ENCODE measurements at places on chromosomes 3 and 15.

DNA sequence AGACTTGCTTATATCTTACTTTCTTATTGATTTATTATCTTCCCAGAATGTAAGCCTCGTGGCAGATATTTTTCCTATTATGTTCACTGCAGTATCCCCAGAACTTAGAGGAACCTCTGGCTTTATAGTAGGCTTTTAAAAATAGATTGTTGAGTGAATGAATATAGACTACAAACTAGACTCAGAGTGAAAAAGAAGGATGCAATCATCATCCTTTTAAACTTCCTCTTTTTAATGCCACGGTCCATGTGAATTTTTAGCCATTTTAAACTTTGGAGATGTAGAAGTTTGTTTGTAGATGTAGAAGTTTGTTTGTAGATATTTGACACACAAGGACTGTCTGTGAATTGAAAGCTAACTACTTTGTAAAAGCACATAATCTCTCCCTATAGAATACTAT is 7.2 kb upstream of the P2RY12 start:
- H3K27me3 ChIP-seq = peaks cover 14% of the 10 kb centered on the region
- no peak for DNase-seq

GRCh38 chr3:141830508-141830907 is 45.9 kb upstream of the ATP1B3 start:
- no peak overlapping the region for H3K27ac ChIP-seq
- no peaks in the 10 kb centered on the region for H3K27me3 ChIP-seq
- H3K4me1 ChIP-seq = no peaks in the 10 kb centered on the region

DNA sequence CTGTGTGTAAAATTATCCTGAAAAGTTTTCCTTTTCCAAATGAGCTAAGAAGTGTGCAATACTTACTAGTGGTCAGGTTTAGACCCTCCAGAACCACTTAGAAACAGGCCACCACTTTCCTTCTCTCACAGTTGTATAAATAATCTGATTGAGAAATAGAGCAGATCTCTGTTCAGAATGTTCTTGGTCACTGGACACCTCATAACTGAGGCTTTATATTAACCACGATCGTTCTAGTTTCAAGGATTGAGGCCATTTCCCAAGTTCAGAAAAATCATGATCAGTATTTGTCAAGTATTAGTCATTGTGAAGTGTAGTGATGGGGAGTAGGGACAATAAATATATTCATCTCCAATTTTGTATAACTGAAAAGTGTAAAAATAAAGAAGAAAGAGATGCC is 1.0 kb upstream of the MAP3K13 start:
- no peaks in the 10 kb centered on the region for H3K36me3 ChIP-seq
- no peak overlapping the region for H3K4me3 ChIP-seq
- no peak for DNase-seq
- peaks cover 14% of the 10 kb centered on the region for H3K4me1 ChIP-seq

DNA sequence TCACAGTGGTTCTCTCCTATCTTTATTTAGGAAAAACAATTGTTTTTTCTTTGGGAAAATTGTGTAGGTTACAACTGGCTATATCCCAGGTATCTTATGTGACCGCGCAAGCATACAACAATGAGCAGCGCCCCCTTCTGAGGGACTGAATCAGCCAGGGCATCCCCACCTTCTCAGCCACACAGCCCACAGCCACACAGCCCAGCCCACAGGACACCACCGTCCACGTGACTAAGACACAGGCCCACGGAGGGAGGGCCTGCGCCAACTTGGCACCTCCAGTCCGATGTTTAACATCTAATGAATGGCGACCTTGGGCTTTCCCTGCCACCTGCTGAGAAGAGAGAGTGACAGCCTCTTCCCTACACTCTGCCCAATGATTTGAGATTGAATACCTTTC is 68.1 kb downstream of the ATP10A start:
- H3K27me3 ChIP-seq = no peaks in the 10 kb centered on the region
- H3K36me3 ChIP-seq = peaks cover 22% of the 10 kb centered on the region
- H3K4me1 ChIP-seq = peaks cover 89% of the 10 kb centered on the region
- peak; percentile 29 for DNase-seq

DNA sequence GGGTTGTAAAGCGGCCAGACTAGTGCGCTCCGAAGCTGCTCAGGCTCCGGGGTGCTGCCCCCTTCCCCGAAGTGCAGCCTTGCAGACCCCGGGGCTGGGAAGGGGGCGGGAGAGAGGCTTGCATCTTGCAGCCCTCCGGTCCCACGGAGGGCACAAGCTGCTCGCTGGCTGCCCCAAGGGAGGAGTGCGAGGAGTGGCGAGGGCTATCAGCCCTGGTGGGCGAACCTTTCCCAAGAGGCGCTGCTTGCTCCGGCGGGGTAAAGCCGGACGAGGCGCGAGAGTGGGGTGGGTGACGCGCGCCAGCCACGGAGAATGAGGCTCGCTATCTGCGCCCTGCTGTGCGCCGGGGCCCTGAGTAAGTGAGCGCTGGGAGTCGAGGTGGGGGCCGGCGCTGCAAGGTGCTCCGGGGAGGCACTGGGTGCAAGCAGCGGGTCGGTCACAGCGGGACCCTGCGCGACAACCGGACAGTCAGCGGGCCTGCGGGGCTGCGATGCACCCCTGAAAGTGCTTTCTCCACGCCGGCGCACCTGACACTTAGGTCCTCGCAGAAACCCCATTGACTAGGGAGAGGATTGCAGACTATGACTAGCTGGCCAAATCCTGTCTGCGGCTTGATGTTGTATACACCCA is 12.7 kb upstream of the TOPBP1 start:
- H3K36me3 ChIP-seq = no peaks in the 10 kb centered on the region
- H3K27me3 ChIP-seq = peaks cover 71% of the 10 kb centered on the region
- peak overlapping the region; percentile 10 for H3K4me3 ChIP-seq

DNA sequence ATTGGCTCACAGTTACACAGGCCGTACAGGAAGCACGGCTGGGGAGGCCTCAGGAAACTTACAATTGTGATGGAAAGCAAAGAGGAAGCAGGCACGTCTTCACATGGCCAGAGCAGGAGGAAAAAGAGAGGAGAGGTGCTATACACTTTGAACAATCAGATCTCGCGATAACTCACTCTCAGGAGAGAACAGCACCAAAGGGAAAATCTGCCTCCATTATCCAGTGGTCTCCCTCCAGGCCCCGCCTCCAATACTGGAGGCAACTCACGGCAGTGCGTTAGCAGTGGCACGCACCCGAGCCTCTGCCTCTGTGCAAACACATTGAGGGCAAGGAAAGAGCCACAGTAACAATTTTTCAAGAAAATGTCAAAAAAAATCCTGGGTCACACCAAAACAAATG is 11.0 kb downstream of the OSTN start:
- no peak overlapping the region for H3K4me3 ChIP-seq
- H3K27me3 ChIP-seq = no peaks in the 10 kb centered on the region

GRCh38 chr3:147189016-147189415 is 217.3 kb downstream of the ZIC4 start:
- H3K27ac ChIP-seq = no peak overlapping the region
- H3K36me3 ChIP-seq = no peaks in the 10 kb centered on the region
- H3K4me1 ChIP-seq = no peaks in the 10 kb centered on the region

DNA sequence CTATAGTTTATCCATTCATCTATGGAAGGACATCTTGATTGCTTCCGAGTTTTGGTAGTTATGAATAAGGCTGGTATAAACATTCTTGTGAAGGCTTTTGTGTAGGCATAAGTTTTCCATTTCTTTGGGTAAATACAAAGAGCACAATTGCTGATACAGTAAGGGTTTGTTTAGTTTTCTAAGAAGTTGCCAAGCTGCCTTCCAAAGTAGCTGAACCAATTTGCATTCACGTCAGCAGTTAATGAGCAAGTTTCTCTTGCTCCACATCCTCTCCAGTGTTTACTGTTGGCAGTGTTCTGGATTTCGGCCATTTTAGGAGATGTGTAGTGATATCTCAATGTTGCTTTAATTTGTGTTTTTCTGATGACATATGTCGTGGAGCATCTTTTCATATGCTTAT is 34.2 kb downstream of the GABRA5 start:
- no peaks in the 10 kb centered on the region for H3K36me3 ChIP-seq
- H3K4me3 ChIP-seq = no peak overlapping the region
- no peak for DNase-seq

DNA sequence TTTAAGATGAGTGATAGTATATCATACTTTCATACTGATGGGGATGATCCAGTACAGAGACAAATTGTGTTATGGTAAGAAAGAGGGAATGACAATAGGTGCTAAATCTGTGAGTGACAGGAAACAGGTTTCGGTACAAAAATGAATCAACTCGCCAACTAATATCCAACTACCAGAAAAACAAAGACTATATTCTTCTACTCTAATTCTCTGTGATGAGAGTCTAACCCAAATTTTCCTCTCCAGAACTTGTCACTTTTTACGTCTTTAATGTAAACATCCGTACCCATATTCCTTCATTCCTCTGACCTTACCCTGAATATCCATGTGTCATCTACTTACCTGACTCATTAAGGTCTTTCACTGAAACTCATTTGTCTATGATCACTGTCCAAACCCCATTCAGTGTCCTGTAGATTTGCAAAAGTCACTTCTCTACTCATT is 39.6 kb downstream of the SCAPER start:
- H3K27me3 ChIP-seq = no peaks in the 10 kb centered on the region
- no peak for DNase-seq
- no peak overlapping the region for H3K4me3 ChIP-seq

DNA sequence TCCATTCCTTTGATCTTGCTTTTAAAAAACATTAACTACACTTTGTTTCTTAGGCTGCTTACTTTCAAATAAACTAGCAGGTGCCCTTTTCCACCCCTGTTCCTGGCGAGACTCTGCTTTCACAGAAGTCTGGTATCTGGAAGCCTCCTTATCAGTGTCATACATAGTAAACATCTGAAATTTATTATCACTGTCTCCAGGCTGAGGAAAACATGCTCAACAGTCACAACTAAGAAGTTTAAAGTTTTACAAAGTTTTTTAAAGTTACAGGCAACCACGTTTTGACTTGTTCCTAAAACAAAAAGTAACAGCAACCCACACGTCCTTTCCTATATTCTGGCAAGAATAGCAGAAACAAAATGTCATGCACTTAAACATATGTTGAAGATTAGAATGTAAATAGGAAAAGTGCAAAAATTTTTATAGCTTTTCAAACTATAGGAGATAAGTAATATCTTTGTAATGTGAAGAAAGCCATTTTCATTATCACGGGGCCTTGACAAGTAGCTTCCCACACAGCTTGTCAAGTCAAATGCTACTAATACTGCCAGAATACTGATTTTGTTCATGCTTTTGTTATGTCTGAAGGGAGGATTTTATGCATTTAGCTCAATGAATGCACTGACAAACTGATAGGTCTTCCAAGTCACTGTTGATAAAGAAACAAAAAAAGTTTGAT is 275.2 kb upstream of the KCNMB2 start:
- no peaks in the 10 kb centered on the region for H3K27me3 ChIP-seq
- H3K27ac ChIP-seq = no peak overlapping the region
- no peak for DNase-seq
- no peak overlapping the region for H3K4me3 ChIP-seq
- H3K4me1 ChIP-seq = peaks cover 2% of the 10 kb centered on the region

- H3K27ac ChIP-seq = no peak overlapping the region
- no peaks in the 10 kb centered on the region for H3K36me3 ChIP-seq
- no peaks in the 10 kb centered on the region for H3K4me1 ChIP-seq
- peaks cover 15% of the 10 kb centered on the region for H3K27me3 ChIP-seq
- no peak overlapping the region for H3K4me3 ChIP-seq
- DNase-seq = no peak
Observed at GRCh38 chr3:170680593-170680992, 94.7 kb upstream of the SLC7A14 start.

- no peaks in the 10 kb centered on the region for H3K4me1 ChIP-seq
- no peak for DNase-seq
- H3K4me3 ChIP-seq = no peak overlapping the region
- H3K27ac ChIP-seq = no peak overlapping the region
- H3K27me3 ChIP-seq = no peaks in the 10 kb centered on the region
Observed at GRCh38 chr3:149713730-149714654, 38.3 kb downstream of the COMMD2 start.

DNA sequence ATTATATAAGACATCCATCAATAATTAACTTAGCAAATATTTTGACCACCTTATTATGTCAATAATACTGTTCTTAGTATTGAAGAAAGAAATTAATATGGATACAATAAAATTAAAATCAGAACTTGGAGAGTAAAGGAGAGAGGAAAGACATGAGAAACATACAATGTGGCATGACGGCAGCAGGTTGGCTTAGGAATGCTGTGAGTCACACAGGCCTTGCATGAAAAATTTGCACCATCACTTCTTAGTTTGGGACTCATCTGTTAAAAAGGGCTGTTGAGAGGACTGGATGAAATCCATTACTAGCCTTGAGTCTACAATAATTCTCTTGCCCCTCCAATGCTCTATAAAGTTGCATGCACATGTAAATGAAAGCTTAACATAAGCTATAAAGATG is 880.8 kb downstream of the ROBO1 start:
- DNase-seq = no peak
- no peaks in the 10 kb centered on the region for H3K36me3 ChIP-seq
- H3K4me1 ChIP-seq = no peaks in the 10 kb centered on the region
- no peak overlapping the region for H3K27ac ChIP-seq
- H3K27me3 ChIP-seq = no peaks in the 10 kb centered on the region

GRCh38 chr3:165643425-165643824 is 193.8 kb downstream of the BCHE start:
- no peaks in the 10 kb centered on the region for H3K4me1 ChIP-seq
- no peak overlapping the region for H3K4me3 ChIP-seq
- DNase-seq = no peak
- no peaks in the 10 kb centered on the region for H3K27me3 ChIP-seq
- H3K36me3 ChIP-seq = no peaks in the 10 kb centered on the region
- no peak overlapping the region for H3K27ac ChIP-seq

DNA sequence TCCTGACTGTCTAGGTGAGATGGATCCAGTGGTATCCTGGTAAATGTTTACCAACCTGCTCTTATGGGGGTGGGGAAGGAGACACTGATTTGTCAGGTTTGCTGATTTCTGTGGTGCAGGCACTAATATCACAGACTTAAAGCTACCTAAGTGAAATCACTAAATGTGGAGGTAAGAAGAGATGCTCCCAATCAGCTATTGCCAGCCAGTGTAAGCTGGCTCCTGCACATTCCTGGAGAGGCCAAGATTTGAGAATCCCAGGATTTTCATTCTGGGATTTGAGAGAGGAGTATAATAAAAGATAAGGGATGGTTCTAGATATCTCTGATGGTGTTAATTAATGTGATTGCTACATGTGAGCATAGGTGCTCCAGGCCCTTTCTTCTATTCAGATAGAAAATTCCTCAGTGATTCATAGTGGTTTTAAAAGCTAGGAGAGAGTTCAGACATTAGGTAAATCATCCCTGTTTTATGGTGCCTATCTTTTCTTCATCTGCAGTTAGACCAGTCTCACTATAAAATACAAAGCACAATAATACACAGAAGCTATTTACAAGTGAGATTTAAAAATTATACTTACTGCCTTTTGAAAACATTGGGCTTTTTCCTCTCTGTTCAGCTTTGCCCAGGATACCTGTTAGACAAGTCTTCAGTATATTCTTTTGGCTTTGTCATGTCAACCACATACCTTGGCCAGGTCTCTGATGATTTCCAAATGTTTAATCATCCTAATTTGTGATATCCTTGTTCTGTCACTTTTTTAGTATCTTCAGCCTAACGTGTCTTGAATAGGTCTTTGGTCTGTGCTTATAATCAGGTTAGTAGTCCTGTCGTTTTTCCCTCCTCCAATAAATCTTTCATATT is 90.9 kb downstream of the MBNL1 start:
- no peak overlapping the region for H3K4me3 ChIP-seq
- DNase-seq = no peak
- H3K36me3 ChIP-seq = peaks cover 73% of the 10 kb centered on the region
- peak overlapping the region; percentile 85 for H3K27ac ChIP-seq
- peaks cover 83% of the 10 kb centered on the region for H3K4me1 ChIP-seq
- no peaks in the 10 kb centered on the region for H3K27me3 ChIP-seq
